Spleen (tissue), 13 donors: ENCODE measurements at places on chromosomes 6 and 20. TPM values are rescaled to one million over a fixed set of nuclear protein-coding genes. Genes with fewer than 3 reads are reported as not detected.

- no peak for DNase-seq
- H3K27ac ChIP-seq = no peak overlapping the region
- no peak overlapping the region for H3K4me3 ChIP-seq
- H3K4me1 ChIP-seq = no peaks in the 10 kb centered on the region
- H3K36me3 ChIP-seq = no peaks in the 10 kb centered on the region
- no peaks in the 10 kb centered on the region for H3K27me3 ChIP-seq
Measured at GRCh38 chr6:82264824-82265223, 17.3 kb upstream of the IBTK start.

DNA sequence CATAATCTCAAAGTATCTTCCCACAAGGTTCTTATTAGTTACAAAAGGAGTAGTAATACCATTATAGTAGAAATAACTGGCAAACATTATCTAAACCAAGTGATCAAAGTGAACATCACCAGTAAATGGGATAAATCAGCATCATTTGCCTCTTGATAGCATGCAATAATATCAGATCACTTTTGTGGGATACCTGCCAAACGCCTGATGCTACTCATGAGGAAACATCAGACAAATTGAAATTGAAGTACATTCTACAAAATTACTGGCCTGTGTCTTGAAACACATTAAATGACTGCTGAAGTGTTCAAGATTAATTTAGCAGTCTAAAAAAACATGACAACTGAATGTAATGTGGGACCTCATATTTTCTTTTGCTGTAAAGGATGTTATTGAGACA lies 208.1 kb downstream of the TINAG start:
- no peak for DNase-seq
- no peak overlapping the region for H3K27ac ChIP-seq
- no peaks in the 10 kb centered on the region for H3K36me3 ChIP-seq
- H3K27me3 ChIP-seq = no peaks in the 10 kb centered on the region
- no peak overlapping the region for H3K4me3 ChIP-seq

DNA sequence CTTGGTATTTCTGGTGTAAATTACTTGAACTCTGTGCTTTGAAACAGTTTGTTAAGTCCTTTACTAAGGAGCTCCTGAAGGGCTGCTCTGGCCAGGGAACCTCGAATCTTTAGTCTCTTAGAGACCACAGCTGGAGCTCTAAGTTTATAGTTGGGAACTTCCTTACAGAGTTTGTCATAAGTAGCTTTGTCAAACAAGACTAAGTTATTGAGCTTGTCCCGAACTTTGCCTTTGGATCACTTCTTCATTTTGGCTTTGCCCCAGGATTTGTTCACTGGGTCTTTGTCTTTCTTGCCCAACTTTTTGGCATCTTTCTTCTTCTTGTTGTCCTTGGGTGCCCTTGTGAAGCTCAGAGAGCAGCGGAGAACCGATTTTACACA lies 64.8 kb downstream of the FAM50B start:
- no peak for DNase-seq
- H3K4me1 ChIP-seq = no peaks in the 10 kb centered on the region
- H3K27me3 ChIP-seq = peaks cover 14% of the 10 kb centered on the region
- no peak overlapping the region for H3K27ac ChIP-seq
- H3K36me3 ChIP-seq = no peaks in the 10 kb centered on the region

GRCh38 chr6:30647242-30648116 lies 546 bp downstream of the C6orf136 start:
- H3K27me3 ChIP-seq = no peaks in the 10 kb centered on the region
- peak overlapping the region; percentile 95 for H3K27ac ChIP-seq

- H3K4me3 ChIP-seq = peak within 1 kb of the TSS; percentile 30
- no peak for DNase-seq
- peaks cover 9% of the 10 kb centered on the region for H3K4me1 ChIP-seq
- H3K36me3 ChIP-seq = no peaks in the 10 kb centered on the region
- H3K27ac ChIP-seq = peak within 1 kb of the TSS; percentile 56
- H3K27me3 ChIP-seq = no peaks in the 10 kb centered on the region
Measured at GRCh38 chr6:127459231-127459641, at the start of gene KIAA0408. Gene KIAA0408, minus strand, starts transcription at chr6:127459389. Its CDS starts 5,408 bp downstream, at chr6:127453981.

CALHM5 gene
- total RNA-seq = 2.4 TPM

GRCh38 chr6:109834131-109834530 lies 143.0 kb downstream of the FIG4 start:
- H3K4me3 ChIP-seq = no peak overlapping the region
- H3K27me3 ChIP-seq = no peaks in the 10 kb centered on the region
- peaks cover 25% of the 10 kb centered on the region for H3K36me3 ChIP-seq
- no peak for DNase-seq
- no peak overlapping the region for H3K27ac ChIP-seq

OSTM1 gene
- 55.0 TPM for total RNA-seq

ANKS1A gene
- total RNA-seq = 45.2 TPM

ADGRB3 gene
- total RNA-seq = 1.5 TPM

- H3K27ac ChIP-seq = peak overlapping the region; percentile 96
- DNase-seq = no peak
- H3K4me3 ChIP-seq = peak overlapping the region; percentile 93
- H3K27me3 ChIP-seq = no peaks in the 10 kb centered on the region
- H3K4me1 ChIP-seq = peaks cover 38% of the 10 kb centered on the region
- no peaks in the 10 kb centered on the region for H3K36me3 ChIP-seq
Measured at GRCh38 chr6:132814716-132815570, 574 bp downstream of the RPS12 start.

MYB gene
- total RNA-seq = 5.0 TPM

DNA sequence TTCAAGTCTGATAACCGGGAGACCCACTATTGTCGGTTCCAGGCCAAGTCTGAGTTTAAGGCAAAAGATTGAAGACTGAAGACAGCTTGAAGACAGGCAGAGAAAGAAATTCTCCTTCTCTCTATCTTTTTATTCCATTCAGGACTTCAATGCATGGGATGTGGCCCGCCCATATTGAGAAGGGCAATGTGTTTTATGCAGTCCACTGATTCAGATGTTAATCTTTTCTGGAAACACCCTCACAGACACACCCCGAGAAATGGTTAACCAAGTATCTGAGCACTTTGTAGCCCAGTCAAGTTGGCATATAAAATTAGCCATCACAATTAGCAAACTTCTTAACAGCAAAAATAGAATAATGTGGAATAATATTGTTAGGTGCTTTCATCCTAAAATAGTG lies 75.5 kb upstream of the FABP7 start:
- no peak overlapping the region for H3K27ac ChIP-seq
- DNase-seq = no peak
- no peak overlapping the region for H3K4me3 ChIP-seq
- H3K4me1 ChIP-seq = no peaks in the 10 kb centered on the region
- no peaks in the 10 kb centered on the region for H3K36me3 ChIP-seq

SLC24A3 gene
- 2.1 TPM for total RNA-seq

- peaks cover 37% of the 10 kb centered on the region for H3K4me1 ChIP-seq
- H3K36me3 ChIP-seq = no peaks in the 10 kb centered on the region
- peak overlapping the region; percentile 72 for H3K4me3 ChIP-seq
- H3K27me3 ChIP-seq = no peaks in the 10 kb centered on the region
- DNase-seq = no peak
Measured at GRCh38 chr6:57089265-57089664, 723 bp upstream of the ZNF451 start.

DNA sequence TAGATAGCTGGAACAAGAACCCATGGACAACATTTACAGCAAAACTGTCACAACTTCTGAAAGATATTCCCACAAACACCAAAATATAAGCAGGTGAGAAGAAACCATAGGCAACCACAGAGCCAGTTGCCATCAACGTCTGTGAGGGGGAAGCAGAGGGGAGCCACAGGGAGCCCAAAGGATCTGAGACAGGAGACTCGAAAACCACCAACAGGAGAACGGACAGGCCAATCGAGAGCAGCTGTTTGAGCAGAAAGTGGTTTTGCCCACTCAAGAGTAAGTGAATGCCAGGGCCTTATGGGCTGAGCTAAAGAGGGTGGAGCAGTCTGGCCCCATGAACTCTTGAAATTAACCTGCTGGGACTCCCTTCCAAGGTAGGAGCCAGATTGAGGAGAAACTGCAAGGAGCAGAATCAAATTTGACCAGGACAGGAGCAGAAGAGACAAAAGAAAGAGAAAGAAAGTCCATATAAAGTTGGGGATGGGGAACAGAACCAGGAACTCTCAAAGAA lies 195.4 kb downstream of the ANKRD60 start:
- no peaks in the 10 kb centered on the region for H3K27me3 ChIP-seq
- H3K36me3 ChIP-seq = no peaks in the 10 kb centered on the region
- DNase-seq = no peak
- H3K4me3 ChIP-seq = no peak overlapping the region

- H3K27ac ChIP-seq = no peak overlapping the region
- no peaks in the 10 kb centered on the region for H3K27me3 ChIP-seq
- no peak overlapping the region for H3K4me3 ChIP-seq
- no peaks in the 10 kb centered on the region for H3K36me3 ChIP-seq
- H3K4me1 ChIP-seq = no peaks in the 10 kb centered on the region
- no peak for DNase-seq
Measured at GRCh38 chr6:5359417-5359816, 98.1 kb downstream of the FARS2 start.

- H3K36me3 ChIP-seq = no peaks in the 10 kb centered on the region
- no peak overlapping the region for H3K4me3 ChIP-seq
- H3K27ac ChIP-seq = no peak overlapping the region
- no peak for DNase-seq
Measured at GRCh38 chr20:22430746-22431168, 153.6 kb downstream of the FOXA2 start.

MEI4 gene
- not detected for total RNA-seq

- DNase-seq = no peak
- no peak overlapping the region for H3K4me3 ChIP-seq
- no peak overlapping the region for H3K27ac ChIP-seq
- H3K4me1 ChIP-seq = peaks cover 15% of the 10 kb centered on the region
- H3K27me3 ChIP-seq = no peaks in the 10 kb centered on the region
Measured at GRCh38 chr20:33394718-33395117, 6.6 kb downstream of the CDK5RAP1 start.

- H3K36me3 ChIP-seq = no peaks in the 10 kb centered on the region
- no peaks in the 10 kb centered on the region for H3K27me3 ChIP-seq
- DNase-seq = no peak
- H3K27ac ChIP-seq = no peak overlapping the region
- no peak overlapping the region for H3K4me3 ChIP-seq
Measured at GRCh38 chr6:159972506-159973268, 3.8 kb downstream of the IGF2R start.

- H3K4me1 ChIP-seq = no peaks in the 10 kb centered on the region
- H3K27ac ChIP-seq = no peak overlapping the region
- no peak for DNase-seq
- no peak overlapping the region for H3K4me3 ChIP-seq
Measured at GRCh38 chr6:10351791-10352190, 63.1 kb downstream of the TFAP2A start.

UBE2V1 gene
- total RNA-seq = 110 TPM

MGME1 gene
- total RNA-seq = 32.8 TPM

NAPB gene
- total RNA-seq = 18.5 TPM

NKX2-2 gene
- total RNA-seq = not detected

DNA sequence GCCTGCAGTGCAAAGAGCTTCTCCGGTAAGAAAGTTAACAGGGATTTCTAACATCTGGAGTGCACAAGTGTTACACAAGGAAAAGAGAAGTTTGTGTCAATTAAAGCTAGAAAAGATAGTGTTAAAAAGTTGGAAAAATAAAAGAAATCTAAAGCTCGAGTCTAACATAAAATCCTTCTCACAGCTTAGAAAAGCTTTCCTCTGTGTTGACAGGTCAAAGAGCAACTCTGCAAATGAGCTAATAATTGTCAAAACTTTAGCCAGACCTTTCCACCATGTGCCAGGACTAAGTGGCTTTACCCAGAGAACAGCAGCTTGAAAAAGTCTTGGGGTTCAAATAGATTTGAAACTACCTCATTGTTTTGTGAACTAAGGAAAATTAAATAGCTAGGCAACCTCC lies 14.8 kb downstream of the PTPRK start:
- H3K4me3 ChIP-seq = no peak overlapping the region
- no peaks in the 10 kb centered on the region for H3K36me3 ChIP-seq
- DNase-seq = no peak
- no peak overlapping the region for H3K27ac ChIP-seq
